Activated CD8-positive, alpha-beta memory T cell treated with anti-CD3 and anti-CD28 coated beads for 48 hours (primary cell): ENCODE measurements at places on chromosomes 3 and 15.

GRCh38 chr3:108183181-108183580, 39.0 kb downstream of the IFT57 start:
- no peak for DNase-seq

- DNase-seq, result no peak
Measured at GRCh38 chr3:158103081-158103886, 2.9 kb downstream of the SHOX2 start.

GRCh38 chr3:148466143-148466542, 231.6 kb upstream of the AGTR1 start:
- no peak for DNase-seq

GRCh38 chr15:99385865-99386264, 134.6 kb downstream of the LRRC28 start:
- no peak for DNase-seq

DNA sequence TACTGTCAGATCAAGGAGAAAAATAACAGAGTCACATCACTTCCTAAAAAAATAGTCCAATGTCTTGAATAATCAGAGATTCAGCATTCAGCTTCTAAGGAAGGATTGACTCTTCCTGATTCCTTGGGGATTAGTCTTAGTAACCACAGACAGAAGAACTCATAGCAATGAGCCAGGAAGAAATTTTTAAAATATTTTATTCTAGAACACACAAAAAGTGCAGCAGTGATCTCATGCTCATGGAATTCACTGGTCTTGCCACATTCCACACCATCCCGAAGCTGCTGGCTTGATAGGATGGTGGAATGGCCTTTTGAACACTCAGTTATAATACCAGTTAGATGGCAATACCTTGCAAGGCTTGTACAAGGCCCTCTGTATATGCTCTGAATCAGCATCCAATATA, 43.0 kb upstream of the ABI3BP start:
- no peak for DNase-seq

GRCh38 chr15:27358751-27359434, 387.9 kb downstream of the GABRG3 start:
- DNase-seq, result no peak

DNA sequence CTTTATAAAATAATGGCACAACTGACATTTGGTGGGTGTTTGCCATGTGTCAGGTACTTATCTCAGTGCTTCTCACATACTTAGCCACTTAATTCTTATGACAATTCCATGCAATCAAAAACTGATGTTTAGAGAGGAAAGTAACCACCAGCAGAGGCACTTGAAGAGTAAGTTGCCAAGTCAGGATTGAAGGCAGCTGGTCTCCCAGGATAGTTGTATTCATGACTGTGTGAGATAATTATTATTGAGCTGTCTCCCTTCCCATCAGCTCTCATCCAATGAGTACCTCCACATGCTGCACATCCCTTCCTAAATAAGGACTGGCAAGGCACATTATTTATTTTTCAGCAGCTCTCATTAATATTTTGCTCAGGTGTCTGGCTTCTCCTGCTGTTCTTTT, 4.8 kb downstream of the VEPH1 start:
- DNase-seq, result no peak

- DNase-seq, result no peak
Measured at GRCh38 chr3:182063742-182064141, 352.0 kb downstream of the SOX2 start.

- DNase-seq, result no peak
Measured at GRCh38 chr15:62165793-62166375, 799 bp upstream of the C2CD4B start.

DNA sequence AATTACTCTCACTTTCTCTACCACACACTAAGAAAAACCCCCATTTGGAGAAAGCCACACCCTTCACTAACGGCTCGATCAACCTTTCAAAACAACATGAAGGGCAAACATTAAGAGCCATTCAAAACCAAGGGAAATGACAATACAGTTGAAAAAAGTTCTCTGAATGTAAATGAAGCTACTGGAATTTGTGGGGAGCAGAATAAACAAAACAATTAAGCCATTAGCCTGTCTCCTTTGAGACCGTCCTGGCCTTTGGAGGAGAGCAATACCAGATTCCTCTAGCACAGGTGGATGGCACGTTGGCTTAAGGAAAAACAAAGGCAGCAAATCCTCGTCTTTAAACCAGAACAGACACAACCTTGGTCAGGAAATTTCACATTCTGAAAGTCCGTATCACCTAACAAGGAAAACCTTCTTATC, 18.7 kb downstream of the MYO1E start:
- no peak for DNase-seq

DNA sequence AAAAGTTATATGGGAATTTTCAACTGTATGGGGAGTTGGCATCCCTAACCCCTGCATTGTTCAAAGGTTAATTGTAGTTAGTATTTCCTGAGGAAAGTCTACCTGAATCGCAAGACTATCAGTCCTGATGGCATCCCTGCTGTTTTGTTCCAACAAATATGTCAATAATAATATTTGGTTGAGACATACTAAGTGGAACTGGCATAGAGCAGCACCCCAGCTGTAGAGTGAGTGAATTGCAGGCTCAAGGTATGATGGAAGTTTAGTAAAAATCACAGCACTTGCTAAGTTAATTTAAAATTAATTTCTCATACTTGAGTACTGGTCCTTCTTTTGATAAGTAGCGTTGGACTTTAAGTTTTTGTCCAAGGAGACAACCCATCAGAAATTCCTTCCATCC, 18.0 kb upstream of the COMMD2 start:
- DNase-seq, result no peak

DNA sequence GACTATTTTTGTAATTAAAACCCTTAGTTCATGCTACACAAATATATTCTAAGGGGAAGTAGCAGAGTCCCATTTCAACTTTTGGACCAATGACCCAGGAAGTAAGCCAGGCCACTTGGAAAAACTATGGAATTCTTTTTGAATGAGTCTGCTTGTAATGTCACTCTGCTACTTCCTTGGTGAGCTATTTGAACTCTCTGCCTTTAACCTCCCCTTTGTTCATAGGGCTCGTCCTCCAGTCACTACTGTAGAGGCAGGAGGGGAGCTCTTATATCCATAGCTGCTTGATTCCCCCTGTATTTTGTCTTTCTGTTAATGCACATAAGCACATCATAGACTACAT, 119.6 kb downstream of the UACA start:
- DNase-seq, result no peak

DNA sequence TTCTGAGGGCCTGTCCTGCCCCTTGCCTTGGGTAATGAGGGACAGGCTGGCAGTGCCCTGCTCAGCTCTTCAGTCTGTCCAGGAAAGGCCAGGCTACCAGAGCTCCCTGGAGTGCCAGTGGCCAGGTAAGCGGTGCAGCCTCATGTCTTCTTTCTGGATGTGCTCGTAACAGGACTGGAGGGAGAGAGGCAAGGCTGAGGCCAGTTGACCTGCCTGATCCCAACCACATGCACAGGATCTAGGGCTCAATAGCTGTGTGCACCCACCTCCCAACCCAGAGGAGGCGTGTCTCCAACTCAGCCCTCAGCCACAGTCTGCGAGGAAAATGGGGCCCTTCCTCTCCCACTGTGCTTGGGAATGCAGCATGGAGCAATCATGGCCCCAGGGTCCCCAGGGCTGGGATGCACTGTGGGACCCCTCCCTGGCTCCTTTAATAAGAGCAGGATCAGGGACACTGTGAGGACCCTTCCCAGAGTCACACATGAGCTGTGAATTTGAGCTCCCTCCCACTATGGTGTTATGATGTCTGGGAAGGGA, 22.5 kb downstream of the ALS2CL start:
- no peak for DNase-seq

DNA sequence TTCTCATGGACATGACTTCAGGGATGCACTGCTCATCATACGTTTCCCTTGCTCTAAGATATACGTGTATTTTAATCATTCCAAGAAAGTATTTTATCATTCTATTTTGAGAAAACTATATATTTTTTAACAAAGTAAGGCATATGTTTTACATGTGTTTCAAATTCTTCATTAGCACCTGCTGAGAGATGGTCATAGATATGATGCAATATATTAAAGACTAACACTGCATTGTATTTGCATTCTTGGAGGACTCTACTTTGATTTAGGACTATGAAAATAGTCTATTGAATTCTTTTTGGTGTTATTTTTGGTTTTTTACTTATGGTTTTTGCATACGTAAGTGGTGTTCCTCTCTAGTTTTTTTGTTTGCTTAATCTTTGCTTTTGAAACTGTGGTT, 54.2 kb upstream of the MTMR10 start:
- no peak for DNase-seq

GRCh38 chr3:85159376-85159775, 200.6 kb downstream of the CADM2 start:
- no peak for DNase-seq

DNA sequence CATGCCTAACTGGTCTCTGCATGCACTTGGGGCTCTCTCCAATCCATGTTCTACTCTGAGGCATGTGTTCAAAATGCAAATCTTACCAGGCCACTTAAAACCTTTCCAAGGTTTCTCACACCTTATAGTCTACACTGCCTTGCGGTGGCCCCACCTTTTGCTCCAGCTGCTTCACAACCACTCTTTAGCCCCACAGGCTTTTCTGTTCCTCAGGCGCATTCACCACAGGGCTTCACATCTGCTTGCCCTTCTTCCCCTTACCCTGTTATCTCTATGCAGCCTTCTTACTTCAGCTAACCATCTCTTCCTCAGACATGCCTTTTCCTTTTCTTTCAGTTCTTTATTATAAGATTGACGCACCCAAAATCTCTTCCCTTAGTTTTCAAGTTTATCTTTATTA, 37.8 kb downstream of the MINDY4B start:
- no peak for DNase-seq

GRCh38 chr3:16329036-16329825, 64.2 kb downstream of the OXNAD1 start:
- DNase-seq, result no peak

DNA sequence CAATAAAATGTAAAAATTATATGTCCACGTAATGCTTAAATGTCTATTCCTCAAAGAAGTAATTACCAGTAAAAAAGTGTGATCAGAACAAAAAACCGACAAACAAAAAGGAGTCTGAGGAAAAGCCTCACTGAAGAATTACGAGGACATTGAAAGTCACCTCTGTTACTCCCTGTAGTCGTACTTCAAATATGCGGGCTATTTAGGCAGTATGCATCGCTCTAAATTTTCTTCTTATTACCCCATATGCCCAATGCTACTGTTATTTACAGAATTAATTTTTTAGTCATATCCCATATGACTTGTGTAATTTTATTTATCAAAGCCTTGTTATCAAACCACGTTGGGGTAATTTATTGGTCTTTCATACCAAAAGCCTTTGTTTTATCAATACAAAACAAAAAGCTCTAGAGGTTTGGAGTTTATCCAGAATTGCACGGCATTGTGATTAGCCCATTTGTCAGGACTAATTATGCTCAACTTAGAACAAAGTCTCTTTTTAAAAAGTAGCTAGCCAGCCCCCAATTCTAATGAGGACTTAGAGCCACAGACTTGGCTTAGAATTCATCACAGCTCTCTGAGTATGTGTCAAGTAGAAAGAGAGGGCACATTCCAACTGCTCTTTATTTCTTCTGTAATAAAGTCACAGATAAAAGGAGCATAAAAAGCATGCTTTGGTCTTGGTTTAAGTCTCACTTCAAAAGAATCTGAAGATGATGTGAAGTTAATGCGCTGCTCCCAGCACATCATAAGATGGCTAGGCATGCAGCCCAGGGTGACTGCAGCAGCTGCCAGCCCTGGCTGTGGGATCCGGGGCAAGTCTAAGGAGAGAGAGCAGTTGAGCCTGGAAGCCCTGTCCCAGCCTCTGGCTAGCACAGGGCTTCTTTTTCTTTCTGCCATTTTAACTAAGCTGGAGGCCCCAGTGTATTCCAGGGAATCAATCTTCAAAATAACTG, 521.0 kb downstream of the GABRG3 start:
- no peak for DNase-seq

- DNase-seq, result no peak
Measured at GRCh38 chr3:149227591-149228268, 6.1 kb upstream of the CP start.

- DNase-seq, result no peak
Measured at GRCh38 chr15:58469432-58470353, 37.9 kb downstream of the LIPC start.

- DNase-seq, result no peak
Measured at GRCh38 chr3:30596152-30596551, 10.2 kb upstream of the TGFBR2 start.

DNA sequence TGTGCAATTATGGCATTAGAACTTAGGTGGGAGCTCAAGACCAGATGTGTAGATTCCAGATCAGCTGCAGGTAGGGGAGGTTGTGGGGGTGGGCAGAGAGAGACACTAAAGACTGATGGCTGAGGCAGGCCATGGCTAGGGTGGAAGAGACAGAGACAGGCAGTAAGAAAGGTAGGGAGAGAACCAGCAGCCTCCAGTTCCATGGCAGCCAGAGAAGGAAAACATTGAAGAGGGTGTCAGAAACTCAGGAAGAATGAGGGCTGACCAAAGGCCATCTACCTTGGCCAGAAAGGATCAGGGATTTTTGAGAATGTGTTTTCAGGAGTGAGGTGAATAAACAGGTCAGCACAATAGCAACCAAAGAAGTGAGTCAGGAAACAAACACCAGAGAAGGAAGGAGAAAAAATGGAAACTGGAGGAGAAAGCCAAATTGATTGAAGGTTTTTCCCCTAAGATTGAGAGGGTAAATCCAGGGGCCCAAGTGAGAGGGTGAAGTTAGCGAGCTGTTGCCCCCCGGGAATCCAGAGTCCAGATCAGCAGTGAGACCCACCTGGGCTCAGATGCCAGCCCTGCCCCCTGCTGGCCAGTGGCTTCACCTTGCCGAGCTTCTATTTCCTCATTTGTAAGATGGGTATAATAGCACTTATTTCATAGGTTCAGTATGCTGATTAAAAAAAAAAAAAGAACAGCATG, 41.0 kb downstream of the ABHD2 start:
- no peak for DNase-seq
